CD4-positive, alpha-beta T cell treated with Interleukin-15 for 4 hours (primary cell): ENCODE measurements at places on chromosomes 11 and 22.

- no peak for DNase-seq
These were observed 66.2 kb downstream of the THAP12 start for GRCh38 chr11:76314741-76315090.

DNA sequence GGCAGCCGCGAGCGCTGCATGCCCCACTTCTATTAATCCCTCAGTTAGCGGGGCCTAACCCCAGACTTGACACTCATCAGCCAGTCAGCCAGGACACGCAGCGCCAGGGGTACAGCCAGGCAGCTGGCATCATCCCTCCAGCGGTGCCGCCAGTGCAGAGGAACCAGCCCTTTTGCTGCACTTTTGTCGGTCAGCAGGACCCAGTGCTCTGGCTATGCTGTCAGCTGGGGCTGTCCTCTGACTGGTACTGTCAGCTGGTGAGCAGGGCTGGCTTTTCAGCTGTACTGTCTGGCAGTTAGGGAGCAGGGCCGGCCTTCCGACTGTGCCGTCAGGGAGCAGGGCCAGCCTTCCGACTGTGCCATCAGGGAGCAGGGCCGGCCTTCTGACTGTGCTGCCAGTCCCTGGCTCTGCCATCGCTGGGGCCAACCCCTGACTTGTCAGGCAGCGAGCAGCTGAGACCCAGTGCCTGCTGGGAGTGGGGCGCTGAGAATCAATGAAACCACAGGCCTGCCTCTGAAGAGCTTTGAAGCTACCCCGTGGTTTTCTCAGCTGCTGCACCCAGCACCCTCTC lies 115.4 kb downstream of the KIAA1671 start:
- DNase-seq = peak; percentile 90

- DNase-seq = no peak
These were observed 17.2 kb downstream of the MPPED2 start for GRCh38 chr11:30568931-30569330.

- DNase-seq = no peak
These were observed 21.5 kb upstream of the MMP7 start for GRCh38 chr11:102552020-102552419.

- no peak for DNase-seq
These were observed 739 bp downstream of the ZMAT5 start for GRCh38 chr22:29765905-29766631.

DNA sequence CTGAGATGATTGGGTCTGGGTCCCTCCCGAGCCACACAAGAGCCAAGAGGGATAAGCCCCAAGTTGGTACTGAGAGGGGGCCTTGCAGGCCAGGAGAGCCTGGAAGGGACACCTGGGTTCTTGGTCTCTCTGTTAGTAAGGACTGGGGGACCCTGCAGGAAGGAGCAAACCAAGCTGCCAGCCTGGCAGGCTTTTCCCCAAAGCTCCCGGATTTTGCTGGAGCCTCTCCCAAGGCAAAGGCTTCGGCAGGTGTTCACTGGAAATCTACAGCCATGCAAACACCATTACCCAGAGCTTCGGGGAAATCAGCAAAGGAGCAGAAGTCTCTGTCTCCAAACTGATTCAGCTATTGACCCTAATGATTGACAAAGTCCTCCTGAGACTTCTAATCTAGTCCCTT lies 527.9 kb downstream of the BUD13 start:
- DNase-seq = no peak

DNA sequence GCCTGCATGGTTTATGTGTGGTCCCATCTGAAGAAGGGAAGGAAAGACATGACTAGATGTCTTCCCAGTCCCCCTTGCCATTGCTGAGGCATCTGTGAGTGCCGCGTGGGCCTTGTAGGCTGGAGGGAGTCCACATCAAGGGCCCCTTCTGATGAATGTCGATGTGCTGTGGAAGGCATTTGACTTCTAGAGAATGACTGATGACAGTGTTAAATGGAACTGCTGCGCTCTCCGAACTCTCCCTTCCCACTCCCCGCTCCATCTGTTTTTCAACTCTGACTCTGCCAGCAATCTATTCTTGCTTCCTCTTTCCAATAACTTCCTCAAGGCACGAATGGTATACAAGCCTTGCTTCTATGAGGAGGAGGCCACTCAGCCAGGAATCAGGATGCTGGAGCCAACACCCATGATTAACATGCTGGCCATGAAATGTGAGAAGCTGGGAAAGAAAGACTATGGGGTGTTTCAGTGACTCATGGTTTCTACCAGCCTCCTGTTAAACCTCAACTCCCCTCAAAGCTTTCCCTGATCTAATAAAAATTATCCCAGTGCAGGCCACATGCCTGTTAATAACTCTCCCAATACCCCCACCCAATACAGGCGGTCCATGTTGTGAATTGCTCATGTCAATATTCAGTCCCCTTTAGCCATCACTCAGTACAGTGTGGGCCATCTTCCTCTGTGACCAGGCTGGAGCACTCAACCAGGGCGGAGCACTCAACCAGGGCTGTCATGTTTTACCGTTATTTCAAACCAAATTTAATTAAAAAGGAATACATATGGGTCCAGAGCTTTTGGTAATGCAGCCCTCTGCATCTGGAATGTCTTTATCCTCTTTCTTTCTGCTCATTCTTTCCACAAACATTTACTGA lies 46.4 kb upstream of the TBCEL start:
- no peak for DNase-seq

GRCh38 chr22:49566693-49567092 lies 261.0 kb downstream of the BRD1 start:
- no peak for DNase-seq

- DNase-seq = no peak
These were observed 214.6 kb downstream of the DSCAML1 start for GRCh38 chr11:117582433-117582832.

GRCh38 chr11:114168691-114169090 lies 109.2 kb downstream of the ZBTB16 start:
- no peak for DNase-seq

DNA sequence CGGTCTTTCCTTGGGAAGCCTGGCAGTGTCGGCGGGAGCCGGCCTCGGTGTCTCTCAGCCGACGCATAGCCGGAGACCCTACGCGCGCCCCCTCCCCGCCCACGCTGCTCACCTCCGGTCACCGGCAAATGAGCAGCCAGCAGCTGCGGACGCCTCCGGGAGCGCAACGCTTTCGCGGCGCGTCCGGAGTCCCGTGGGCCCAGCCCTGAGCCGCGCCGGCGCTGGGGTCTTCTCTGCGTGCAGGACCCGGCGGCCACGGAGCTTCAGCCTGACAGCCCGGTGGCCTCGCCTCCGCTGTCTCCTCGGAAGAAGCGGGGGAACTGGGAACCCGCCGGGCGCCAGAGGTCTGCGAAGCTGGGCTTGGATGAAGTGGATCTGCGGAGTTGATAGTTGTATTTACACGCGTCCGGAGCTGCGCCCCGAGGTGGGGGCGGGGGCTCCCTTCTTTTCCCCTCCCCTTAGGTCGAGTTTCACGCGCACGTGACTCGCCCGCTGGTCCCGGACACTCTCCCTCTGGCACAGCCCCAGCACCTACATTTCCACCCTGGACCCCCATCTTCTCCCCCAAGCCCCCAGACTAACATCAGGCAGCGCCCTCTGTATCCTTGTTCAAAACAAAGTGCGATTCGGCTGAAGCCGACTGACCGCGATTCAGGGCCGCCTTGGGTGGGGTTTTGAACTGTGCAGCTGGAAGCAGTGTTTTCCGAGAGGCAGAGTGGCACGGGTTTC lies at the start of gene SLC43A1:
Gene SLC43A1, minus strand, starts transcription at position 371 of the 729 bp plus-strand sequence. CDS start 1,591 bp downstream, outside the sequence.
- DNase-seq = no peak

- DNase-seq = no peak
These were observed 74.7 kb downstream of the KCNQ1 start for GRCh38 chr11:2519517-2519861.

DNA sequence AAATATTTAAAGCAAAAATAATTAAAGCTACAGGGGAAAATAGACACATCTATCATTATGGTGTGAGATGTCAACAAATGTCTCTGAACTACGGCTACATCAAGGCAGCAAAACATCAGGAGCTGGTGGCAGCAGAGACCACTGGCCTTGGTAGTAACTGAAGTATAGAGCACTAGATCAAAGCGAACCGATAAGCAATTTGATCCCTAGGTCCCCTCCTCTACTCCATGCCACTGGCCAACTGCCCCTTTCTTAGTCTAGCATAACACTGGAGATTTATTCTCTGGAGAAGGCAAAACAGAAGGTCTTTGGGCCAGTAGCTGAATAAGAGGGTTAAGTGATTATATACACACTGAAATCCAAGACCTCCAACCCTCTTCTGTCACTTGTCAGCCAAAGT lies 13.6 kb upstream of the RAB3IL1 start:
- no peak for DNase-seq

GRCh38 chr11:94046796-94047195 lies 25.6 kb downstream of the HEPHL1 start:
- DNase-seq = no peak
